ENCODE measurements at places on chromosomes 3 and 15. TPM values are rescaled to one million over a fixed set of nuclear protein-coding genes. Genes with fewer than 3 reads are reported as not detected.

DNA sequence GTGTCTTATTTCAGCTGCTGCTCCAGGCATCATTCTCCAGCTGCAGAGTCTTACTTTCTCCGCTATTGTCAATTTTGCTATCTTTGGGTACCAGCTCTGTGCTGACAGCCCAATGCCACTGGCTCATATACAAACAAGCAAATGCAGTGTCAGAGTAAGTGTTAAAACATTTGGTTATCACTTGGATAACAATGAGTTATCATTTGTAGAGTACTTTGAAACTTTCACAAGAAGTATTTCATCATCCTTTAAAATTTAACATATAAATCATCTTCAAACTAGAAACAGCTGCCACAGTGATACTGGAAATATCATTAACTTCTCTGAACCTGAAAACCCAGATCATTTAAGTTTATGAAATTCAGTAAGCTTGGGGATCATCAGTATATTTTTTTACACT lies 13.8 kb downstream of the TSPAN3 start:
- no peak for DNase-seq

CPEB1 gene
- 0.24 TPM for total RNA-seq

POPDC2 gene
- 5.5 TPM for total RNA-seq

LEKR1 gene
- 0.48 TPM for total RNA-seq

GRCh38 chr15:80850941-80851451 lies 71.8 kb downstream of the CEMIP start:
- no peak for DNase-seq

All from naive thymus-derived CD4-positive, alpha-beta T cell (primary cell).